ENCODE measurements at places on chromosomes 2 and 18.

DNA sequence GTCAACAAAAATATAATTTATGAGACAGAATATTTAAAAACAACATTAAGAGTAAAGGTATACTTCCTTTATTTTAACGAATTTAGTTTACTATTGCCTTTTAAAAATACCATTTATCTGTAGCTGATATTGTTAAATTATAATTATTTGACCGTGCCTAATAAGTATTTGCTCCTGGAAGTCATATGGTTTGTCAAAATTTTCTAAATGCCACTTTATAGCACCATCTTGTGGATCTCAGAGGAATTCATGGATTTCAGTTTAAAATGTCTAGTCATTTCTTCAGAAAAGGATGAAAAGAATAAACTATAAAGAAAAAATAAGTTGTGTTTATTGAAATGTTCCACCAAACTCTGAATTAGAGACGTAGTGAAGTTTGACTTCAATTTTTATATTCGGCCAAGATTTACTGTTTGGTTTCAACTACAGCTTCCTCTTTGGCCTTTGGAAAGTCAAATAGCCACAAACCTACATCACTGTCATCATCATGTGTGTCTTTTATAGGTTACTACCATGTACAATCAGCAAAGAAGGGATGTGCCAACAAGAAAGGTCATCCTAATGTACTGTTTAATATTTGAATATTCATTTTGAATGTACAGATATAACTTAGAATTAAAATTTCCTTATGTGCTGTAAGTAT is 10.3 kb upstream of the FTCDNL1 start:
- no peak for DNase-seq

- peak; percentile 75 for DNase-seq
These were observed 44.8 kb downstream of the SETBP1 start for GRCh38 chr18:44725300-44726058.

DNA sequence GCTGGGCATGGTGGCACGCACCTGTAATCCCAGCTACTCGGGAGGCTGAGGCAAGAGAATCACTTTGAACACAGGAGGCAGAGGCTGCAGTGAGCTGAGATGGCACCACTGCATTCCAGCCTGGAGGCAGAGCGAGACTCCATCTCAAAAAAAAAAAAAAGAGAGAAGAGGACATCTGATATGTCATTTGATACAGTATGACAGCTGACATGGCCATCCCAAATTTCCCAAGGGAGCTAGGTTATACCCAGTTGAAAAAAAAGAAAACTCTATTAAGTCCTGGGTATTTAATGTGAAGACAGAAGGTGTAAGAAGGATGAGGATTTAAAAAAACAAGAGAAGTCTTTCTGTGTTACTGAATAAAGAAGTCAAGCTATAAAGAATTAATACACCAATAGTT is 23.3 kb downstream of the CLASP1 start:
- no peak for DNase-seq

GRCh38 chr2:27170581-27171337 is 22.0 kb downstream of the TCF23 start:
- no peak for DNase-seq

- no peak for DNase-seq
These were observed 135.5 kb downstream of the MEIS1 start for GRCh38 chr2:66570471-66570870.

All from activated T-cell treated with anti-CD3 and anti-CD28 coated beads, Interleukin-2, amount 50 U/mL, for 72 hours (primary cell).